ENCODE measurements at places on chromosomes 3 and 15.

DNA sequence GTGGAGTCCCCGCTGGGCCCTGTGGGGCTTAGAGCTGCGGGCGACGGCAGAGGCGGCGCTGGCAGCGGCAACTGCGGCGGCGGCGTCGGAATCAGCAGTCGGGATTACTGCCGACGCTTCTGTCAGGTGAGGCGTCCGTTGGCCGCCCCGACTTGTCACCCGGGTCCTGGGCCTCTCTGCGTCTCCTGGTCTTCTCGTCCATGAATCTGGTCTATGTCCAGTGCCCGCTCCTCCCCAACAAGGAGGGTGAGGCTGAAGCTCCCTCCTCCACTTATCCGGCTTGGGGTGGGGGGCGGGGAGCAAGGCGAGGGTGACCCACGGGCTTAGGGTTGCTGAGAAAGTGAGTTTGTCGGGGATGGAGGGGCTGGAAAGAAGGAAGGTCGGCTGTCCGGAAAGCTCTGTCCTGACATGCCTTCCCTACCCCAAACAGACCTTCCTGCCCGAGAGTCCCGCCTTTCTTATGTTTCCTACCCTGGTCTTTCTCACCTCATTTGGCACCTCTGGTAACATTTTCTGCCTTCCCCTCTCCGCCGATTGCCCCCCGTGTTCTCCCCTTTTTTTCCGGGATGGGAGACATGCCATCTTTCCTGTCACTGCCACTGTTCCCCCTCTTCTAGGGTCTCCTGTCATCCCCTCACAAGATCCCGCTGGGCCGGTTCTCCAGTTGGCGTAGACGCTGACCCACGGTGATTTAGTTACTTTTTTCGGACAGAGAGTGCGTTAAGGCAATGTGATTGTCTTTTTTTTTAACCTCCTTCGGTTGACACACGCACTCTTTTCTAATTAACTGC is 520 bp downstream of the ZNF654 start:
- no peak for DNase-seq

- DNase-seq, result no peak
Measured at GRCh38 chr3:180180795-180181194, 144.1 kb upstream of the PEX5L start.

DNA sequence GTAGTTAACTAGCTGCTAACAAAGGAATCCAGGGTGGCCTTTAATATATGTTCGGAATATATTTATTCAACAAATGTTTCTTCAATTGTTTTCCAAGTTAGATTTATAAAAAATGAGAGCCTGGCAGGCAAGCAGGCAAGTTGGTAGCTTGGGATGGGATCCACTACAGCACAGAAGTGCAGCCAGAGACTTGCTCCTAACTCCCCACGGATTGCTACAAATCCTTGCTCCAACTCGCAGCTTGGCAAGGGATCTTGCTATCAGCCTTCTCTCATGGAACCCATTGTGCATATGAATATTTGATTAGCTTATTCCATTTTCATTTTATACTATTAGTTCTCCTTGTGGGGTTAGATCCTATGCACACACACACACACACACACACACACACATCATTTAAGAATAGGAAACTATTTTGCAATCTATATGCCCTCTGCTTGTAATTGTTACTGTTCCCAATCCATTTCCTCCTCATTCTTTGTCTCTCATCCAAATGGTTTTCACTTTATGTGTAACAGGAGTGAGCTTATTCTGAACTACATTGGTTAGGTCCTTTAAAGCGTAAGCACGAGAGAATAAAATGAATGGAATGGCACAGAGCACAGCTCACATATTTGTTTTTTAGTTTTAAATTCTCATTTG is 505.6 kb downstream of the LPP start:
- no peak for DNase-seq

GRCh38 chr3:126267169-126267975 is 87.0 kb upstream of the ALDH1L1 start:
- peak; percentile 57 for DNase-seq

- no peak for DNase-seq
Measured at GRCh38 chr15:41183581-41183980, 47.0 kb downstream of the EXD1 start.

DNA sequence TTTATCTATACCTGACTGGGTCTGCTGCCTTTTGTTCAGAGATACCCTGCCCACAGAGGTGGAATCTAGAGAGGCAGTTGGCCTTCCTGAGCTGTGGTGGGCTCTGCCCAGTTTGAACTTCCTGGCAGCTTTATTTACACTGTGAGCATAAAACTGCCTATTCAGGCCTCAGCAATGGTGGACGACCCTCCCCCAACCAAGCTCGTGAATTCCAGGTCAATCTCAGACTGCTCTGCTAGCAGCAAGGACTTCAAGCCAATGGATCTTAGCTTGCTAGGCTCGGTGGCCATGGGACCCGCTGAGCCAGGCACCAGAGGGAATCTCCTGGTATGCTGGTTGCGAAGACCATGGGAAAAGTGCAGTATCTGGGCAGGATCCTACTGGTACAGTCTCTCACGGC is 270.2 kb downstream of the CADM2 start:
- DNase-seq, result no peak

- no peak for DNase-seq
Measured at GRCh38 chr3:20173844-20174410, 12.1 kb downstream of the SGO1 start.

- no peak for DNase-seq
Measured at GRCh38 chr3:164779816-164780215, 298.5 kb downstream of the SI start.

- no peak for DNase-seq
Measured at GRCh38 chr3:117728226-117728625, 1018.6 kb downstream of the TUSC7 start.

DNA sequence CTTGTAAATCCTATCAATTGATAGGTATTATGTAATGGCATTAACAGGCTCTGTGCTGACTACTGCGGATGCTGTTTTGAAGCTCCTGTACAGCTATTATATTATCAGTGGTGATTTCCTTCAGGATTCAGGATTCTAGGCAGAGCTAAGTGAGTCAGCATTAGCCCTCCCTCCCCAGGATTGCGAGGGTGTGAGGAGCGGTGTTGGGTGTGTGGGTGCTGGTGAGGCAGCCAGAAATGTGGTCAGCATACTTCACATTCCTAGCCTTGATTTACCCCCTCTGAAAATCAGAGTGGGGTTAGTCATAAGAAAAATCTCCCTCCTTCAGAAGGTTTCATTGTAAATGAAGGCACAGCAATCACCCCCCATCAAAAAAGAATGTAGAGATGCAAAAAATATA is 72.5 kb downstream of the SNTN start:
- peak; percentile 89 for DNase-seq

- DNase-seq, result peak; percentile 86
Measured at GRCh38 chr3:172846706-172847105, 96.2 kb downstream of the ECT2 start.

GRCh38 chr3:89685731-89686130 is 578.3 kb downstream of the EPHA3 start:
- DNase-seq, result no peak

- DNase-seq, result no peak
Measured at GRCh38 chr3:81740731-81741130, 20.7 kb downstream of the GBE1 start.

GRCh38 chr15:71443538-71443937 is 328.3 kb downstream of the THSD4 start:
- DNase-seq, result peak; percentile 35

GRCh38 chr3:155481591-155481990 is 188.1 kb upstream of the STRIT1 start:
- DNase-seq, result no peak

GRCh38 chr3:45664578-45664977 is 24.6 kb upstream of the SACM1L start:
- no peak for DNase-seq

DNA sequence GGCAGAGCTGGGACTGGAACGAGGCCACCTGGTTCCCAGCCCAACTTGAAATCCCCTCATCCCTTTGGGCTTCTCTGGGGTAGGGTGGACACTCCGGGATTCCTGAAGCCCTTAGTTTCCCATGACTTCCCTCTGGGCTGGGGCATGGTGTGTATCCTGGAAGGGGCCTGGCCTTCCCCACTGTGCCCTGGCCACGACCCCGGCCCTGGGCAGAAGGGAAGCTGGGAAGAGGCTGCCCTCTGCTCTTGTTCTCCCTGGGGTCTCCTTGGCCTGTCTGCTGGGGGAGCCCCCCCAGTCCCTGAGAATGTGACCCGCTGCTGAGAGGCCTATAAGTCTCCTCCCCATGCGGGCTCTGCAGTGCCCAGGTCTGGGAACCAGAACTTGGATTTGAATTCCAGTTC is 104.9 kb downstream of the LINGO1 start:
- no peak for DNase-seq

Data from Daoy (cell line).